ENCODE measurements at places on chromosomes 13 and 19. TPM values are rescaled to one million over a fixed set of nuclear protein-coding genes. Genes with fewer than 3 reads are reported as not detected.

Gene TTYH1
- 128 TPM for total RNA-seq

GRCh38 chr19:36421749-36422481, 3.5 kb upstream of the ZFP82 start:
- H3K36me3 ChIP-seq: no peaks in the 10 kb centered on the region
- peaks cover 7% of the 10 kb centered on the region for H3K4me1 ChIP-seq
- DNase-seq: no peak

- H3K27me3 ChIP-seq: peaks cover 72% of the 10 kb centered on the region
- H3K27ac ChIP-seq: no peak within 1 kb of the TSS
- H3K36me3 ChIP-seq: no peaks in the 10 kb centered on the region
- H3K4me1 ChIP-seq: peaks cover 5% of the 10 kb centered on the region
- DNase-seq: peak; percentile 97
These were observed at the start of gene MYH14 for GRCh38 chr19:50203281-50204080. Gene MYH14 (plus strand): TSS chr19:50203622. CDS start chr19:50210366, 6,744 bp downstream.

DNA sequence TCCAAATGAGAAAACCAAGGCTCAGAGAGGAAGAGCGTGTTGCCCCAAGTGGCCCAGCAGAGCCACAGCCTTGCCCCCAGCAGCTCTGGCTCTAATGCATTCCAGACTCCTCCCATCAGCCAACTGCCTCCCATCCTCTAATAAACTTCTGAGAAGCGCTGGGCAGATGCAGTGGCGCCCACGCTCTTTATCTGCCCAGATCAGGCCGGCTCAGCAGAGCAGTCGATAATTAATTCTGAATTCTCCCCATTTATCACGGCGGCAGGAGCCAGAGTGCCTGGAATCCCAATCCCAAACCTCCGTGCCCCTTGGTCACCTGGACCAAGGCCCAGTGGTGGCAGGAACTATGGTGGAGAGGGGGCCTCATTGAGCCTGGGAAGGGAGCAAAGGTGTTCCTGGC, 13.9 kb downstream of the TINCR start:
- no peaks in the 10 kb centered on the region for H3K36me3 ChIP-seq
- H3K27me3 ChIP-seq: no peaks in the 10 kb centered on the region
- H3K4me1 ChIP-seq: no peaks in the 10 kb centered on the region
- DNase-seq: no peak
- no peak overlapping the region for H3K27ac ChIP-seq
- H3K4me3 ChIP-seq: no peak overlapping the region

DNA sequence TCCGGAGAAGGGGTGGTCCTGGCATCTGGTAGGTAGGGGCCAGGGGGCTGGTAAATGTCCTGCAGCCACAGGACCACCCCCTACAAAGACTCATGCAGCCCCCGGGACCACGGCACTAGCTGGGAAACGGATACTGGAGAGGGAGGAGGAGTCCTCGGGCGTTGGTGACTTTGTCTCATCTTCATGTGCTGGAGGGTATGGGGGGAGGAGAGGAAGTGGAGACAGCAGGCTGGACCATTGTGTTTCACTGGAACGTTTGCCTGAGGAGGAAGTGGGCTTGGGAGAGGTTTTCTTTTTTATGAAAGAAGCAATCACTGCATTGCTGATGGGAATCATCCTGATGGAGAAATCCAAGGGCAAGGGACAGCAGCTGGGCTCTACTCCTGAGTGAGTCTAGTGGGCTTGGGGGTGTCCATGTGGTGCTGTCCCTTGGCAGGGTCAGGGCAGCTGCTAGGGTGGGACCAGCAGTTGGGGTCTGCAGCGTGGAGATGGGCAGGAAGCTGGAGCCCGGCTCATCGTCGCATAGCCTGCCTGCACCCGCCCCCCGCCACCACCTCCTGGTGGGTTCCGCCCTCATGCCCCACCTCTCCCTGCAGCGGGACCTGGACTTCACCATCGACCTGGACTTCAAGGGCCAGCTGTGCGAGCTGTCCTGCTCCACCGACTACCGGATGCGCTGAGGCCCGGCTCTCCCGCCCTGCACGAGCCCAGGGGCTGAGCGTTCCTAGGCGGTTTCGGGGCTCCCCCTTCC, 1.7 kb upstream of the ADM5 start:
- H3K27ac ChIP-seq: no peak overlapping the region
- DNase-seq: no peak
- peaks cover 14% of the 10 kb centered on the region for H3K4me1 ChIP-seq
- H3K36me3 ChIP-seq: no peaks in the 10 kb centered on the region
- H3K4me3 ChIP-seq: no peak overlapping the region
- H3K27me3 ChIP-seq: no peaks in the 10 kb centered on the region

GRCh38 chr13:88189728-88190127, 518.6 kb downstream of the SLITRK5 start:
- H3K27ac ChIP-seq: no peak overlapping the region
- H3K27me3 ChIP-seq: no peaks in the 10 kb centered on the region

Gene MAMSTR
- total RNA-seq: 1.4 TPM

DNA sequence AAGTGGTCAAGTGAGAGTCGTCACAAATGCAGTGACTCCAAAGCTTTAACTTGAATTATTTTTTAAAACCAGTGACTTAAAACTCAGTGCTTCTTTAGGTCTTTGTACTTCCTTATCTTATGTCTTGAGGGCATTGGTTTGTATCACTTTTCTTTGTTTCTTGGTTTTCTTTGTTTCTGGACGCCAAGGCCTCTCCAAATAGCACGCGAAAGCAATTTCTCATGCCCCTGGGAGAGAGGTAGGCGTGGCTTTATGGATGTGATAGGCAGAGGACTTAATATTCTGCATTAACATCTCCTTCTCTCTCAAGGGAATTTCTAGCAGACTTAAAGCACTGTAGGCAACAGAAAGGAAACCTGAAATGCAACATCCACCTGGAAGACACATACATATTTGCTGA, 20.6 kb downstream of the UBE2L5 start:
- no peak overlapping the region for H3K27ac ChIP-seq
- no peak overlapping the region for H3K4me3 ChIP-seq
- no peaks in the 10 kb centered on the region for H3K27me3 ChIP-seq
- peaks cover 12% of the 10 kb centered on the region for H3K4me1 ChIP-seq
- no peak for DNase-seq

DNA sequence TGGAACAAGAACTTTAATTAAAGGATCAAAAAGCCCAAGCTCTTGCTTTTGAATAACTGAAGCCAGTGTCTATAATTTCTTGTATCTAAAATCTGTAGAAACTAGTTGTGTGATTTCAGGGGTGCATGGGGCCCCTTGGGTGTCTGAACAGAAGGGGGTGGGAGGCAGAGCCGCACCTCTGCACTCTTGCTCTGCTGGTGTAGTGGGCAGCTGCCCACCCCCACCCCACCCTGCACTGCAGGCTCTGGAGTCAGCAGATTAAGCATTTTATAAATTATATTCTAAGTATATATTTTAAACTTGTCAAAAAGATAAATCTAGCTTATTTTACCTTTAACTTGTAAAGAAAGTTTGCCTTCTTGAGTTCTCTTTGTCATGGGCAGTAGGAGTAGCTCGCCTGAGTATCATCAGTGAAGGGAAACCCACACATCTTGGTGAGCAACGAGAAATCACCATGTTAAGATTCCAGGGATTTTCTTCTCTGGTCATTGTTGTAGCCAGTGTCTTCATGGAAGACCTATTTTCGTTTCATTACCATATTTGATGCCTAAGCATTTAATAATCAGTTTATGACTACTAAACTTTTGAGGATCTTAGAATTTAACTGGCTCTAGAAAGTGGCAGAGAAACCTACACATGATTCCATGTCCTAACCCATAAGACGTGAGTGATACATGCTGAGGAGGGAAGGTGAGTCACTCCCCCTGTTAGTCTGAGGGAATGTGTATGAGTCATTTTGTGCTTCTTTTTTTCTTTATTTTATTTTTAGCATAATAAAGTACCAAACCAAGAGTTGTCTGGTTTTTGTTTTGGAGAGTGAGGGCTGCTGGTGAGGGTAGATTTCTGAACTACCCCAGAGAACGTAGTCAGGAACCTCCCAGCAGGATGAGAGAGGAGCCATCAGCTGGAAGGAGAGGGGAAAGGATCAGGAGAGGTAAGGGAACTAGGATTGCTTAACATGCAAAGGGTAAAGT, 7.7 kb downstream of the UBE2L5 start:
- no peaks in the 10 kb centered on the region for H3K4me1 ChIP-seq
- H3K4me3 ChIP-seq: no peak overlapping the region
- DNase-seq: no peak
- no peaks in the 10 kb centered on the region for H3K36me3 ChIP-seq

DNA sequence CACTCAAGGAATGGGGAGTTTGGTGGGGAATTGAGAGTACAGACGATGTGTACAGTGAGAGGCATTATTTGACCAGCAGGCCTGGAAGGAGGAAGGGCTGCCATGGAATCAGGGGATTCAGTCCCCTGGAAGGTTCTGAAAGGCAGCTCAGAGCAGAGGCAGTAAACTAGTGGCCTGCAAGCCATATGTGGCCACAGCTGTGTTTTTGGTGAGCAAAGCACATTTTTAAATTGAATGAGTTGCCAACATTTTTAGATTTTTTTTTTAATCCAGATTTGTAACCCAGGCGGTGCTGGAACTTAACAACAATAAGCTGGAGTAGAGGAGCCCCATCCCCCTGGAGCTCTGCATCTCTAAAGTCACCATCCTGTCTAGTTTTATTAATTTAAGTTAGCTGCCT, 95.3 kb upstream of the IPO5 start:
- no peaks in the 10 kb centered on the region for H3K27me3 ChIP-seq
- no peak for DNase-seq

DNA sequence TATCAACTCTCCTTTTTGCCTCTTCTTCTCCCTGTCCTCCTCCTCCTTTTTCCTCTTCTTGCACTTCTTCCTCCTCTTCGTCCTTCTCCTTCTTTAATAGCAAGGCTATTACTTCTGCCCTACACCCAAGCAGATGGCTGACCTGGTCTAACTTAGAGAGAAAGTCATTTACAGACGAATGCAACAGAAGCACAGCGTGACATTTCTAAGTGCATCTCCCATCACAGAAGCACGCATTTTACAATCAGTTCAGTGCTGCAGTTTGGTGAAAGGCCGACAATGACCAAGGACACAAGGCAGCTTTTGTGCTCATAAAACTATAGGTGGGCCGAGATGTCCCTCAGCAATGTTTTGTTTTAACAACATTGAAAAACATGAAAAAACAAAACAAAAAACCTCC, 231.5 kb downstream of the FGF14 start:
- no peaks in the 10 kb centered on the region for H3K36me3 ChIP-seq
- H3K27me3 ChIP-seq: no peaks in the 10 kb centered on the region
- no peak overlapping the region for H3K4me3 ChIP-seq

Gene TFDP1
- 57.5 TPM for total RNA-seq

Gene ATP1A3
- not detected for total RNA-seq

Gene KIR2DL4
- not detected for total RNA-seq

Gene CADM4
- total RNA-seq: 7.7 TPM

DNA sequence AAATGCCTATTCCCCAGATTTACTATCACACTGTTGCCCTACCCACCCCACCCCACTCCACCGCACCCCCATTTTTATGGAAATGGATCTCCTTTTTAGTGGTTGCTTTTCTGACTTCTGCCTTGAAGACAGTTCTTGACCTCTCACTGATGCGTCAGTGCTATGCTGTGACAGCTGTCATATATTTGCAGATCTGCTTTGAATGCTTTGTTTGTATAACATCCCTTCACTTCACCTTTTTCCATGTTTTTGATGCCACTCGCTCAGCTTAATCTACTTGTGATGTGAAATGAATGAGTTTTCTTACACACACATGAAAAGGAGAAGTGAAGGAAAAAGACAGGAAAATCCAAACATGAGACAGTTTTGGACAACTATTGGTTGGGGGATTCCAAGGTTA, 731.0 kb downstream of the SLITRK6 start:
- H3K4me3 ChIP-seq: no peak overlapping the region
- DNase-seq: no peak
- H3K4me1 ChIP-seq: no peaks in the 10 kb centered on the region
- H3K27me3 ChIP-seq: no peaks in the 10 kb centered on the region

- H3K4me1 ChIP-seq: peaks cover 17% of the 10 kb centered on the region
- no peak overlapping the region for H3K27ac ChIP-seq
- peaks cover 13% of the 10 kb centered on the region for H3K27me3 ChIP-seq
- peak overlapping the region; percentile 61 for H3K4me3 ChIP-seq
- DNase-seq: peak; percentile 89
These were observed 5.3 kb downstream of the RASIP1 start for GRCh38 chr19:48735031-48735615.

Gene DHDH
- 1.6 TPM for total RNA-seq

DNA sequence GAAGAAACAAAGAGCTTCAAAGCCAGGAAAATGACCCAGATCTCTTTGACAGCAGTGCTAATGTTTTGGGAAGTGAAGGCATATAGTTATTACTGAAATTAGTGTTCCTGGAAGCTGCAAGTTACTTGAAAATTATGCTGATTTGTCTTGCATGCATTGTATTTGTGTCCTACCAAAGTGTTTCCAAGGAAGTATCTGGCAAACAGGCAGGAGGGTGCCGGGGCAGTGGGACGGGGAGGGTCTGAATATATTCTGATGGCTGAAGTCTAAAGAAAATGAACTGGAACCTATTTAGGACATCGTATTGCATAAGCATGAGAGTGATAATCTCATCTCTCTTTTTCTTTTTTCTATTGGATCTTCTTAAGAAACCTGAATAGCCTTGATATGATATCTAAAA, 9.0 kb downstream of the RNASEH2B start:
- H3K27me3 ChIP-seq: no peaks in the 10 kb centered on the region
- no peak overlapping the region for H3K4me3 ChIP-seq
- DNase-seq: no peak
- peaks cover 4% of the 10 kb centered on the region for H3K4me1 ChIP-seq
- no peak overlapping the region for H3K27ac ChIP-seq
- no peaks in the 10 kb centered on the region for H3K36me3 ChIP-seq

All from neural progenitor cell (in vitro differentiated cells).